ENCODE measurements at places on chromosomes 13 and 19. TPM values are rescaled to one million over a fixed set of nuclear protein-coding genes. Genes with fewer than 3 reads are reported as not detected.

DNA sequence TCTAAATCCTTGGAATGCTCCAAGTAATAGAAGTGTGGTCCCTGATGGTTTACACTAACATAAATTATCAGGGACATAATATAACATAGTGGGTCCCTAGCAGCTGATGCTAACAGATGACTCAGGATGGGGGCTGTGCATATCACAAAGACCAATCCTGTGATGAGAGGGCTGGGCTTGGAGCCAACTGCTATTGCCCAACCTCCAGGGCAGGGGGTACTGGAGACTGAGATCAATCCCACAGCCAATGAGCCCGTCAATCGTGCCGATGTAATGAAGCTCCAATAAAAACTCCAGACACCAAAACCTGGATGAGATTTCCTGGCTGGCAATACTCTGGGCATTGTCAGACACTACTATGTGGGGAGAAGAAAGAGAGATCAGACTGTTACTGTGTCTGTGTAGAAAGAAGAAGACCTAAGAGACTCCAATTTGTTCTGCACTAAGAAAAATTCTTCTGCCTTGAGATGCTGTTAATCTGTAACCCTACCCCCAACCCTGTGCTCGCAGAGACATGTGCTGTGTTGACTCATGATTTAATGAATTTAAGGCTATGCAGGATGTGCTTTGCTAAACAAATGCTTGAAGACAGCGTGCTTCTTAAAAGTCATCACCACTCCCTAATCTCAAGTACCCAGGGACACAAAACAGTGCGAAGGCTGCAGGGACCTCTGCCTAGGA is 33.4 kb downstream of the ABCC4 start:
- DNase-seq = no peak

GRCh38 chr19:4090356-4091220 is 23.9 kb upstream of the ZBTB7A start:
- DNase-seq = no peak

- no peak for DNase-seq
Measured at GRCh38 chr19:13598098-13598497, 91.8 kb upstream of the CACNA1A start.

DNA sequence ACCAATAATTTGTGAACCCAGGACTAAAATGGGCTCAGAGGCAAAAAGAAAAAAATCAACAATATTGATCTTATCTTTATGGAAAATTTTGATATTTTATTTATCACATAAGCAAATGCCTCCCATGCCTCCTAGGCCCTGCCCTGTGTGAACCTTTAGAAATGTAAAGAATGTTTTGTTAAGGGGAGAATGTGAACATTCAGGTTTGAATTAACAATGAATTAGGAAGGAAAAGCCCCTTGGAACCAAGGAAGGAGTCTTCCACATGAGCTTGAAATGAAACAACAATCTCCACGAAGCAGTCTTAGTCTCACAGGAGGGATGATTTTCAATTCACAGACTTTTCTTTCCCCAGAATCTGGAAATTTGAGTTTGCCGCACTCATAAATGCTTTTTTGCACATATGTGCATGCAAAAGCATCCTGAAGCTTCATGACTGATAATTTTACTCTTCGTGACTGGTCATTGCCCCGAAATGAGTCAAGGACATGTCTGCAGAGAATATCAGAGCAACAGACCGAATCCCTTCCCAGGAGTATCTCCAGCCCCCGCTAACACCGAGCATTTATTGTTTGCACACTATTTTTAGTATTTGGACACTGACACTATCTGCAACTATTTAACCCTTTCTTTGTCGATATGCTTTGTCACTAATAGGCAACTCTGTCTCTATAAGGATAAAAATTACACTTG is 135.2 kb downstream of the DCT start:
- DNase-seq = no peak

- DNase-seq = no peak
Measured at GRCh38 chr13:20669162-20669561, 34.3 kb upstream of the IL17D start.

DNA sequence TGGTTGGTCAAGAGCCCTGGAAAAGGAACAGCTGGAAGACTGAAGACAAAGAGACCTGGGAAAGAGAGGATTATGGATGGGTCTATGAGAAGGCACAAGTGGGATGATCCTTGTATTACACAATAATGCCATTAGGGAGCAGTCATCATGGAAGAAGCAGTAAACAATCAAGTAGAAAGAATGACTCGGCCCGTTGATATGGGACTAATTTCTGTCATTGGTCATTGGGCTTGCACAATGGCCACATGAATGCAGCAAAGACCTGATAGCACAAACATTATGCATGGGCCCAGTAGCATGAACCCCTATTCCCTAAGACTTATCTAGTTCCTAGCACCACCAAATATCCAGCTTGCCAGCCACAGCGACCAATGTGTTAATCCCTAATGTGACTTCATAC is 390.3 kb upstream of the ZNF507 start:
- DNase-seq = no peak

DNA sequence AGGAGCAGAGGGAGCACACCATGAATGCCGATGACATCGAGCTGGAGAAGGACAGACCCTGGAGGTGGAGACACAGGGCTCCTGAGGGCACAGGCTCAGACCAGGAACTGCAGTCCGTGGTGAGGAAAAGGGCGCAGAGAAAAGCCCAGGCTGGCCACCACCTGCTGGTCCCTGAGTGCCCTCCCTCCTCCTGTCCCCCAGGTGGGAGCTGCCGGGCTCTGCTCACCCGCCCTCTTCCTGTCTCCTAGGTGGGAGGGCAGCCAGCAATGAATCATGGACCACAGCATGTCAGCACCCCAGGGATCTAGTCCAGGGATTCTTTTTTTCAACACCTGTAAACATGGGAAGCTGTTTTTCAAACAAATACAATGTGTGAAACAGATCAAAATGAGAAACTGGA is 94.6 kb upstream of the ARHGEF7 start:
- DNase-seq = no peak

DNA sequence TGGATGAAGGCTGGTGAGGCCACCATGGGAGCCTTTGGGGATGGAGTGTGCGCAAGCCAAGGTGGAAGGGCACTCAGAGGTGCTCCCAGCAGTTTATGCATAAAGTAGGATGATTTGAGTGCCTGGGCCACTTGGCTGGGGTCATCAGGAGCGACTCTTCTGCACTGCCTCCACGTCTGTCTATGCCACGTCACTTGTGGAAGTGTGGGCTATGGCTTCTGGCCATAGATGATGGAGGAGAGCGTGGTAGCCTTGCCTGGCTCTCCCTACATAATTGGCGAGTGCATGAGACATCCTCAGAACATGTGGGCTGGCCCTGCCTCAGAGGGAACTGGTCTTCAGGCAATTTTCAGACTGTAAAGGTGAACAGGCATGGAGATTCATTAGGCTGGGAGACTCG is 182.9 kb downstream of the TEX29 start:
- no peak for DNase-seq

ZNF208 gene
- 14.7 TPM for total RNA-seq

DEDD2 gene
- 59.3 TPM for total RNA-seq
